ENCODE measurements at places on chromosomes 5 and 9.

- DNase-seq: no peak
These were observed 571 bp downstream of the CNTFR start for GRCh38 chr9:34588671-34589635.

GRCh38 chr5:77337246-77337645, 126.8 kb downstream of the PDE8B start:
- DNase-seq: no peak

DNA sequence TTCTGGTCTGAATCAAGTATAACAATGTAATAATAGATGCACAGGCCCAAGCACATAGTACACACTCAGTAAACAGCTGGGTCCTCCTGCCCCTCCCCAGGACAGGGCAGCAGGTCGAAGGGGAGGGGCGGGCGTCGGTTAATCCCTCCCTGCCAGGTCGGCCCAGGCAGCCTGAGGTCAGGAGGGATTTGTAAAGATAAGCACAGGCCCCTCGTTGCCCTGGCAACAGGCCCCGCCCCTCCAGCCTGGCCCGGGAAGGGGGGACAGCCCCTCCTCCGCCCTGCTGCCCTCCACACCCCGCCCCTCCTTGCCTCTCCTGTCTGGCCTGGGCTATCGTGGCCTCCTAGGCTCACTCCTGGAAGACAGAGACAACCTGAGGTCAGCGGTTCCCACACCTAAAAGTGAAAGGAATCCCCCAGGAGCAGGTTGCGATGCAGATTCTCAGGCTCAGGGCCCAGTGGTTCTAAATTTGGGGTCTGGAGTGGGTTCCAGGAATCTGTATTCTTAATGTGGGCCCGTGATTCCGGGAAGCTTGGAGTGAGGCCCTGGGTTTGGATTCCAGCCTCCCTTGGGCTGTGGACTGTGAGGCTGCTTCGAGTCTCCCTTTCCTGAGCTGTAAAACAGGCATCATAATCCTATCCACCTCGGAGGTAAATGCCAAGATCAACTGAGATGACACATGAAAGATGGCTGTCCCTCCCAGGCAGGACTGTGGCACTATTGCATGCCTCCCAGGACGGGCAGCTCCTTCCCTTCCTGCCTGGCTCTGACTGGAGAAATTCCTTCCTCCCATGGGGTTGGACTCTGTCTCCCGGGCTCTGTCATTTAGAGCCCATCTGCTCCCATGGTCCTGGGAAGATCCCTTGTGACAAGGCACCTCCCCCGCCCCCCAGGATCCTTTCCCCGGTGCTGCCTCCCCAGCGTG, 4.4 kb downstream of the CRB2 start:
- DNase-seq: no peak

- DNase-seq: no peak
These were observed 749 bp downstream of the SOWAHA start for GRCh38 chr5:132813599-132814502.

- no peak for DNase-seq
These were observed 312.6 kb downstream of the TMEM232 start for GRCh38 chr5:110413856-110414255.

GRCh38 chr5:127596501-127596900, 52.4 kb upstream of the CTXN3 start:
- no peak for DNase-seq

DNA sequence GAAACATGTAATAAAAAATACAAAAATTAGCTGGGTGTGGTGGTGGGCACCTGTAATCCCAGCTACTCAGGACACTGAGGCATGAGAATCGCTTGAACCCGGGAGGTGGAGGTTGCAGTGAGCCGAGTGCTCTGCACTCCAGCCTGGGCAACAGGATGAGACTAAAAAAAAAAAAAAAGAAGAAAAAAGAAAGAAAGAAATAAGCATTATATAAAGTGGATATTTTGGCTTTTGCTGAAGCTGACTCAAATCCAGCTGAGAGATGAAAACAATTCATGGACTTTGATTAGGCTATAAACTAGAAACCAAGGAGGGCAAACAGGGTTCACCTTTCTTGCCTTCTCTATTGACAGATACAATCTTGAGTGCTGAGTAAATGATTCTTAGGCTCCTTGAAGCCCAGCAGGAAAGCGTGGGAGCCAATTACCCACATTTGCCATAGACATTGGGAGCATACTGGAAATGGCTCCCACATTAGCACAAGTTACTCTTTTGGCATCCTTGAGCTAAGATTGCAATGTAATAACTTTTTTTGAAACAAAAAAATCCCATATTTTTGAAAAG, 2.4 kb upstream of the BTF3 start:
- no peak for DNase-seq

DNA sequence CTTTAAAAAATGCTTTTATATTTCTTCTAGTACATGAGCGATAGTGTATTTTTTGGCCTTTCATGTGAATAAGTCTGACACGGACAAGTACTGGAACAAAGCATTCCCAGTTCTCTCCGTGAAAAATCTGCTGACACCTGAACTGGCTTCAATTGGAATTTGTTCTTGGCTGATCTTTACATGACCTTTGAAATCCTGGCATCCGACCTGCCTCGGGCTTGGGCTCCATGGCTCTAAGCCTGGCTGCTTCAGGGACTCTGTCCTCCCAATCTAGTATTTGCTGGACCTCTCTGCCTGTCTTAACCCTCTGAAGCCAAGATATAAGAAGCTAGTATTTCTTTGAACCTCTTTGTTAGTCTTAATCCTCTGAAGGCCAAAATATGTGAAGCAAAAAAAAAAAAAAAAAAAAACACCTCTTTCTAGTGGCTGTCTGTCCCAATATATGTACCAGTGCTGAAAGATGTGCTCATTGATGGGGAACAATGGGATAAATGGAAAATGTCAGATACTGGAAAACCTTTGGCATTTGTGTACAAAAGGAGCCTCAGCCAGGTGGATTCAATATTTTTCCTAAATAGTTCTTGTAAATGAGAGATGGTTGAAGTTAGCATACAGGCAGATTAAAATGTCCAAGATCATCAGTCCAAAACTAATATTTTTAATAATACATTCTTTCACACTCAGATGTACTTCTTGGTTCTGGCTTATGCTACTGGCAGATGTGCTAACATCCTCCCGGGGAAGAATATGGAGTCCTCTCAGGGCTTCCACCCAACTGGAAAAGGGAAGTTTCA, 470.6 kb downstream of the TUSC1 start:
- DNase-seq: no peak

- no peak for DNase-seq
These were observed 7.8 kb upstream of the TGFBI start for GRCh38 chr5:136021016-136021405.

Data from NCI-H1930 (cell line).